ENCODE measurements at places on chromosomes 3 and 15.

DNA sequence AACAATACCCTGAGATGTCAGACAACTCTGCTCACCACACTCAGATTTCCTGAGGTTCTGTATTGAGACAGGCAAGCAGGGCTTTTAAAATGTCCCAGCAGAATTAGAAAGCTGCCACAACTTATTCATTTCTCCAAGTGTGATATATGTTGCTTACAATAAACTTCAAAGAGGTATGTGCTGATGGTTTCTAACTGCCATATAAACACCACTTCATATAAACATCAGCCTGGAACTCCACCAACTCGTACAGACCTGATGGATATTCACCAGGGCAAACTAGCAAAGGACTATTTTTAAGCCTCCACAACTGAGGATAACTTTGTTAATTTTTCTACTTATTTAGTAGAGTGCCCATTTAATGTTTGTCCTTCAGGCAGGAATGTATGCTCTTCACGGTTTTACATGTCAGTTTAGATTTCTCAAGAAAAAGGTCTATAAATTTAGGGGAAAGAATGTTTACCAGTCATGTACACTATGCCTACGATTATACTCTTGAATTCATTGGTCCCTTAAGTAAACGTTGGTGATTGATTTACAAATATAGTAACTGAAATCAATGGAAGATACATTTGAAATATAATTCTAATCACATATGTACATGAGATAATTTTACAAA, 109.6 kb upstream of the ABI3BP start:
- DNase-seq: no peak

- no peak for DNase-seq
Observed at GRCh38 chr3:119774444-119774843, 7.5 kb upstream of the NR1I2 start.

- no peak for DNase-seq
Observed at GRCh38 chr3:47669026-47669749, 90.5 kb upstream of the CSPG5 start.

DNA sequence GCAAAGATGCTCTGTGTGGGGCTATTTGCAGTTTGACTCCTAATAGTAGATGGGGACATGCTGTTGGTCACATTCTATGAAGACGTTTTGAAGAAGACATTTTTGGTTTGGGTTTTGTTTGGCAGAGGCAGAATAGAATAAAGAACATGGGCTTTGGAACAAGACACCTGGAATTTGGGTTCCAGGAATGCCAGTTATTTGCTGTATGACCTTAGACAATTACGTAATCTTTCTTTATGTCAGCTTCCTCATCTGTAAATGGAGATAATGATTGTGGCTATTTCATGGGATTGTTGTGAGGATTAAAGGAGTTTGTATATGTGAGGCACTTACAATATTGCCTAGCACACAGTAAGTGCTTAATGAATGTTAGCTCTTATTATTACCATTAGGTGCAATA, 91.6 kb downstream of the MESD start:
- no peak for DNase-seq

DNA sequence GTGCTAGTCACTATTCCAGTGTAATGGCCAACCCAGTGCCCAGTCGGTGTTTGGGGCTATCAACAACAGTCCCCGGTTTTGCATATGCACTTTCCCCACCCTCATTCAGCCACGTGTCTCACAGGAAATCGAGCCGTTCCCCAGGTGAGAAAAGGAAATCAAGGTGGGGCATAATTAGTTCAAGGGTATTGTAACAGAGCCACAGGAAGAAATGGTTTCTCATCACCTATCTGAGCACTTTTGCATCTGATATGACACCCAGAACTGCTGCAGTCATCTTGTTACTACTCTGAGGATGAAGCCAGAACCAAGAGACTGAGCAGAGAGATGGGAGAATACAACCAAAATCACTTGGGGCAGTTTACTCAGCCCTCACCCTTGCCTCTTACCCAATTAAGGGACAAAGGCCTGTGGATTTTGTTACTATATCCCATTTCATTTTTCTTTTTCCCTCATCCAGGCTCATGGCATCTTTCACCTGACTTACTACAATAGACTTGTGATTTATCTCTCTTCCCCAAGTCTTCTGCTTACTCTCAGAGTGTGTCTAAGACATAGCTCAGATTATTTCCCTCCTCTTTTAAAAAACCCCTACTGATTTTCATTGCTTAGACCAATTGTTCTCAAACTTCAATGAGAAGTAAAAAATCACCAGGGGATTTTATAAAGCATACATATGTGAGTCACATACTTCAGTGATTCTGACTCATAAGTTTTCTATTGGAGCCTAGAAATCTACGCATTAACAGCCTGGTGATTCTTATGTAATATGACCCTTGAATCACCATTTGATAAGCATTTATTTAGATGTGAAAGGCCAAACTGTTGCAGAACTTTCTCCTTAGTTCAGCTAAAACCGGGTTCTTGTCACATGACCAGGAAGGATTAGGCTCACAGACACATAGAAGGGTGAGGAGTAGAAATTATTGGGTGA, 40.5 kb downstream of the TRAT1 start:
- DNase-seq: peak; percentile 12

- no peak for DNase-seq
Observed at GRCh38 chr15:33032053-33032452, 162.5 kb downstream of the FMN1 start.

DNA sequence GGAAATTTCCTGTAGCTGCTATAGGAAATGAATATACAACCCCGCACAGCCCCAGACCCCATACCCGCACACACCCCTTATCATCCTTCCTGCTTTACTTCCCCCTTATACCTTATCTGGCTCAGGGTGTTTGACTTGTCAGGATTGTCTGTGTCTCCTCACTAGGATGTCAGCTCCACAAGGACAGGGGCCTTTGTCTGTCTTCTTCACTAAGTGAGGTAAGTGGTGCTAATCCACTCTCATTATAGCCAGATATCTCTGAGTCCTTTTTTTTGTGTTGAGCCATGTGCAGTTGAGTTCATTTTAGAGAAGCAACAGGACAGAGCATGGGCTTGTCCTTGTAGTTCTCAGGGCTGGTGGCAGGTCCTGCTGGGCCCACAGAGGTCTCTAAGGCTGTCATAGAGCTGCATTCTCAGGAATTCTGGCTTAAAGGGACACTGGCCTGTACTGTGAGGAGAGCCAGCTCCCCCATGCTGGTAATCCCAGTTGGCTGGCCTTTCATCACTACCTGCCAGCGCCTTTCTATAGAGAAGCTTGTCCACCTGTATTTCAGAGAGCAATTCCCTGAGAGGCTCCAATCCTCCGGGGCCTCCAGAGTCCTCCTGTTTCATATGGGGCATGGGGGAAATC, 9.0 kb downstream of the KY start:
- DNase-seq: no peak
